ENCODE measurements at places on chromosomes 1 and 21. TPM values are rescaled to one million over a fixed set of nuclear protein-coding genes. Genes with fewer than 3 reads are reported as not detected.
A peak's percentile ranks its signal among the peaks of the same experiment; 100 is the strongest.

The BCL2L15 gene
- 0.66 TPM for polyA plus RNA-seq

GRCh38 chr1:224427346-224427745 lies 7.3 kb downstream of the WDR26 start:
- DNase-seq: no peak

DNA sequence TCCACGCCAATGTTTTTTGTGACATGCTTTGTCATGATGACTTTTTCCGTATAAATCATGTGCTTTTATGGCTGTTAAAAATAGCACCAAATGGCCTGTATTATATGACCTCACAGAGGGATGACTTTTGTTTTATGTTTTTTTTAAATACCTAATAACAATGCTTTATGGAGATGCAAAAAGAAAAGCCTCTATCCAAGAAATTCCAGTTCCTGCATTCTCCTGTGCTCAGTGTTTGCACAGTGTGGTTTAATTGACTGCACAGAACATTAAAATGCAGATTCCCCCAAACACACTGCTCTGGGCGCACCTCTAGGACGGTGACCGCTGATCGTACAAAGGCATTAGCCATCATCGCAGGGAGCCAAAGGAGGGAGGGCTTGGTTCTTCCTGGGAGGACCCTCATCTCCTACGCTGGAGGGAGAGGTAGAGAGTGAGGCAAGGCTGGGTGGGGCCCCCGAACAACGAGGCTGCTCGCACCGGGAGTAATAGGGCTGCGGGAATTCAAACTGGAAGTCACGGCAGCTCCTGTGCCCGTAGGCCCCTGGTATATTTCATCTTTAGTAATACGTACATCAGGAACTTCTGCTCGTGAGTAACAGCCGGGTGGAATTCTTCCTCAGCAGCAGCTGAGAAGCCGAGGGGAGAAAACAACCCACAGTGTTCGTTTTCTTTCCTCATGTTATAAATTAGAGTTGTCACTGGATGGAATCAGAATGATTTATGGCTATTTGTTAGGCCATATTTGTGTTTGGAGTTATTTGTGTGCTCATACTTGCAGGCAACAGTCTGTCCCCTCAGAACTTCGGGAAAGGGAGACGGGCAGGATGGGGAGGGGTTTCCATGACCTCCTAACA lies 465.6 kb downstream of the CAMTA1 start:
- DNase-seq: no peak

DNA sequence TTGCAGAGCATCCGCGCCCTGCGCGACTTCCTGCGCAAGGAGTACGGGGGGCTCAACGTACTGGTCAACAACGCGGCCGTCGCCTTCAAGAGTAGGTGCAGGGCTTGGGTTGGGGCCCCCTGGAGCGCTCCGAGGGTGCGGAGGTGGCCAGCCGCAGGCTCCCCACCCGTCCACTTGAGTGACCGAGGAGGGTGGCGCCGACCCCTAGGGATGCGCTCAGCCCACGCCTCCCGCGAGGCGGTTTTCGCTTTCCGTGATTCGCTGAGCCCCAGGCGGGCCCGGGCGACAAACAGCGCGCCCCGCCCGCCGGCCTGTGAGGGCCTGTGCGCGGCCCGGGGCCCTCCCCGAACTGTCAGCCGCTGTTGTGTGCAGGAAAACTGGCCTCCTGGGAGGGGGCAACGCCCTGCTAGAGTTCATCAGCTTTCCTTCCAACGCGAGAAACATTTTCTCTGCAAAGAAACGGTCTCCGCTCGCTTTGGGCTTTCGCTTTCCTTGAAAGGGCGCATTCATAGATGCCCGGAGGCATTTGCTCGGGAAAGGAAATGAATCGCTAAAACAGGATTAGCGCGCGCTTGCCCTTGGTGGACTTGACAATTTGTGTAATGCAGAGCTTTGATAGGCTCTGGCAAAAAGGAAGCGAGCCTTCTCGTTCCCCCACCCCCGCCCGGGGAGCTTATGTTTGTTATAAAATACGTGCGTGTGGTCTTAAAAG lies 668 bp downstream of the CBR3 start:
- peak; percentile 70 for DNase-seq

The TMEM240 gene
- 4.8 TPM for polyA plus RNA-seq

Measured in hindlimb muscle (tissue), 1 donor.